ENCODE measurements at places on chromosomes 5 and 9.

DNA sequence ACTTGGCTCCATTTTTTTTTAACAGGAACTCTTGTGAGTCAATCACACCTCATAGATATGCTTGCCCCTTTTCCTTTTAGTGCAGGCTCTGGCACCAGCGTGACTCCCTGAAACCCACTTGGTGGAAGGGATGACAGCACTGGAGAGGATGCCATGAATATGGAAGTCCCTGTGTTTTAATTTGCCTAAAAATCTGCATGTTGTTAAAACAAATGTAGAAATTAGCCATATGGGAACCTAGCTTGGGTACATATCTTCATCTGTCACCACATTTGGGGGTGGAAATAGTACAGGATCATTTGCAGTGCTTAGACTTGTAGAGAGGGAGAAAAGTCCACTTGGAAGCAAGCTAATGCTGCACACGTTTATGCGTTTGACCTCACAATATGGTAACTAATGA, 179.0 kb downstream of the EBF1 start:
- DNase-seq = no peak

DNA sequence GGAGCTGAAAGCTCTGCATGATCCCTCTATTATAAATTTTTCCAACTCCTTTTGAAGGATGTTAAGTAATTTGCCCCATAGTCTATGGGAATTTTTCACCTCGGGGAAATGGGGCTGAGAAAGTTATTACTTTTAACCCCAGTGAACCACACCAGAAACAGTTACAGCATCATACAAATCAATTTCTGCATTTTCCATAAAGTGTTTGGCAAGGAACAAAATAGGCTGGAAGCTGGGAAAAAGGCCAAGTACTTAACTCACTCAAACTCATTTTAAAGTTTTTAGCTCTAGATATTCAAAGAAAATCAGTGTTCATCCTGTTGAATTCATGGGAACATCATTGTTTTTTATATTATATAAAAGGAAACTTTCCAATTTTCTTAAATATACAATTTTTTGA, 160.9 kb downstream of the SH3GL2 start:
- no peak for DNase-seq

DNA sequence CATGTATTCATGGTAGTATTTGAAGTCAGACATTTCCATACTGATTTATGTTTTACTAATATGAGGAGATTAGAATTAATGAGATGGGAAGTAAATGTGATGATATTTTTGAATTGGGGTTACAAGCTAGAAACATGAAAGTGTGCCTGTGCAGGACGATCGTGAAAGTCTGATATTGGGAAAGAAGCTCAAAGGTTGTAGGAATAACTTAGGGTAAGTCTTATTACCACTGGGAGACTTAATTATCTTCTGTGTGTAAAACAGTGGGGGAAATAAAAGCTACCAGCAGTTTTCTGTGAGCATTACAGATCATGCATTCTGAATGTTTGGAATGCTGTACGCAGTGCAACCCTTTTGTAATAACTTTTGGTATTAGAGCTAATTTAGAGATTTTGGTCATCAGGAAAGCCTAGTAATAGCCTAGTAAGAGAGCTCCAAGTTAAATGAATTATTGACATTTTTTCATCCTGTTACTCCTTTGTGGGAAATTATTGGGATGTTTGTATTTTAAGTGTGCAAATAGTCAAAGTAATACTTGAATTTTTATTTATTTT, 153.9 kb downstream of the PCSK5 start:
- no peak for DNase-seq

DNA sequence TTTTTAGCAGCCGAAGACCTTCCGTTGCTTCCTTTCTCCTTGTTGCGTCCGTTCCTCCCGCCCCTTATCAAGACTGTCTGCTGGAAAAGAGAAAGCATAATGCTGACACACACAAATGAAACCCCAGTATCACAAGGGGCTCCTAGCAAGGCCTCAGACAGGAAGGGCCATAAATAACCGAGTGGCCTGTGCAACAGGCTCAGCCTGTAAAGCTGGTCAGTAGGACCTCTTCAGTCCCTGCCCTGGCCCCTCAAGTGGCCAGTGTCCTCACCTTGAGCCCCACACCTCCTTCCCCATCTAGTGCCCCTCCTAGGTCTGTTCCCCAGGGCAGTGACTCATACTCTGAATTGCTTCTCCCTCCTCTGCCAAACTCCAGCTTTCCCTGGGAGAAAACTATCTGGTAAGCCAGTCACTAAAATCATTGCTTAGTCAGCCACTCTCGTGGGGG, 174.6 kb upstream of the IL12B start:
- DNase-seq = no peak

DNA sequence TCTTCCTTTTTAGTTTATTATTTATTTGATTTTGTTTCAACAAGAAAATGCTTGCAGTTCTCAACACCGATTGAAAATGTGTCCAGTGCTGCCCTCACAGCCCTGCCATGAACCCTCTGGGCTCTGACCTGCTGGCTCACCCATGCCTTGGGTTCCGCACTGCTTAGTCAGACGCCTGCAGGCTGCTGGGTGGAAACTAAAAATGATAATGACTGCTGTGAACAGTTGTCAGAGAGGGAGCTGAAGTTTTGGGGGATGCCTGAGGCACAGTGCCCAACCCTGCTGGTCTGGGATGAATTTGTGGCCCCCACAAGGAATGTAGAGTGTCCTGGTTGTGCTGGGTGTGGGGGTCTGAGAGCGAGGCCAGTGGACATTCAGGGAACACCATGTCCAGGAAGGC, 22.2 kb upstream of the CFAP157 start:
- no peak for DNase-seq
